Stimulated activated naive CD4-positive, alpha-beta T cell (primary cell): ENCODE measurements at places on chromosomes 12 and 14.

- no peak for DNase-seq
Observed at GRCh38 chr12:41184864-41185263, 3.3 kb upstream of the PDZRN4 start.

GRCh38 chr12:98295681-98296080 lies 219.7 kb upstream of the TMPO start:
- no peak for DNase-seq

- DNase-seq = no peak
Observed at GRCh38 chr12:132469423-132469822, 20.5 kb upstream of the FBRSL1 start.

DNA sequence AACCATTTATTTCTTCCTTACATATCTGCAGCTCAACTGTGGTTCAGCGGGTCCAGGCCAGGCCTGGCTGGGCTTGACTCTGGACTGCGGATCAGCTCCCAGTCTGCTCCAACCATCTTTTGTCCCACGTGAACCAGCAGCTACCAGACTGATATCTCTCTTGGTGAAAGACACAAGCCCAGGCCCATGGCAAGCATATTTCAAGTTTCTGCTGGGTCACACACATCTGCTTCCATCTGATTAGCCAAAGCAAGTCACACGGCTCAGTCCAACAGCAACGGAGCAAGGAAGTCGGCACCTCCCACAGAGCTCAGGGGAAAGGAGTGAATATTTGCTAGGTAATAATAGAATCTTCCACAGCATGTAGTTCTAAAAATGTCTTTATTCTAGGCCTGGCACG lies 24.7 kb upstream of the MARK3 start:
- DNase-seq = no peak

DNA sequence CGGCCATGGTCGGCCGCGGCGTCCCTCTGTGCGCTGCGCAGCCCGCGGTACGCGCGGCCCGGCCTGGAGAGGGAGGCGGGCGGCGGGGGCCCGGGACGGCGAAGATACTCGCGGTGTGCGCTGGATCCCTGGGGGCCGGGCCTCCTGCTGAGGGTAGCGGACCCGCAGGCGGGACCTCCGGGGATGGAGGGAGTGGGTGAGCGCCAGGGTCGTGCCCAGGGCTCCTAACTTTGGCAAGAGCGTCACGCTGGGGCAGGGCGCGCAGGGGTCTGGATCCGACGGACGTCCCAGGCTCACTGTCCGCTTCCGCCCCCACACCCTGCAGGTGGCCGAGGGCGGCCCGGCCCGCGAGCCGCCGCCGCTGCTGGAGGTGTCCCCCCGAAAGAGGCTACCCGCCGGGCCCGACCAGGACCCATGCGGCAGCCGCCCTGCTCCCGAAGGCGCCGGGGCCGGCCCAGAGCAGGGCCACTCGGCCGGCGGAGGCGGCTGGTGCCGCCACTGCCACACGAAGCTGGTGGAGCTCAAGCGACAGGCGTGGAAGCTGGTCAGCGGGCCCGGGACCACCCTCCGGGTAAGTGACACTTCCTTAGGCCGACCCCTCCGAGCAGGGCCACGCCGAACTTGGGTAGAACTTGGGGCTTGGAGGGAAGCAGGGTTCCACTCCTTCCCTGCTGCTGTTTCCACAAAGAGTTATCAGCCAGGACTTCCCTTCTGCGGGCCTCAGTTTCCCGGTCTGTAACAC lies 502 bp downstream of the KIF26A start:
- DNase-seq = no peak

GRCh38 chr12:28497889-28498411 lies 307.7 kb downstream of the CCDC91 start:
- DNase-seq = no peak

DNA sequence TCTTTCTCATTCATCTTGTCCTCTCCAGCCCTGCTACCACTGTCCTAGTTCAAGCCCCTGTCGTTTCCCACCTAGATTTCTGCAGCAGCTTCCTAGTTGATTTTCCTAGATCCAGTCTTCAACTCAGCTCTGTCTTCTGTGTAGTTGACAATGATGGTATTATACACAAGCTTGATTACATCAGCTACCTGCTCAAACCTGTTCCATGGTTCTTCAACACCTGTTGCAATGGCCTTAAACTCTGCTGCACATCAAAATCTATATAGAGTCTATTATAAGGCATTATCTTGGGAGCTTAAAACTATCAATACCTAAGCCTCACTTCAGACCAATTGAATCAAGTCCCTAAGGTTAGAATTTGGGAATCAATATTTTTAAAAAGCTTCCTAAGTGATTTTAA lies 71.7 kb upstream of the PELI2 start:
- no peak for DNase-seq

- peak; percentile 63 for DNase-seq
Observed at GRCh38 chr14:91311284-91311662, 66.8 kb upstream of the GPR68 start.

DNA sequence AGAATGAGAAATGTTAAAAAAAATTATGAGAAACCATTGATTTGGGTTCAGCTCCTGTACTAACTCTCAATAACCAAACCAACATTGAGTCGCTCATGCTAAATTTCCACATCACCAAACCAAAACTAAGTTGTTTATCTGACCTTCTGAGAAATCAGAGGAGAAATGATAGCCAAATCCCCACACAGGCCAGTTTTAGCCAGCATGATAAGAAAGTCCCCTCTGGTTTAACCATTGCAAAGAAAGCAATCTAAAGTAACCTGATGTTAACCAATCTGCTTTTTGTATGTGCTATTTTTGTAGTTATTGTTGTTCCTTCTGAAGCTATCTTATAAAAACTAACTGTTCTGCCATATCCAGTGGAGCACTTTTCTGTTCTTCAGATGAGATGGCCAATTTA lies 599.7 kb downstream of the SLC16A7 start:
- no peak for DNase-seq

GRCh38 chr14:30296931-30297405 lies 262.0 kb upstream of the G2E3 start:
- DNase-seq = no peak

DNA sequence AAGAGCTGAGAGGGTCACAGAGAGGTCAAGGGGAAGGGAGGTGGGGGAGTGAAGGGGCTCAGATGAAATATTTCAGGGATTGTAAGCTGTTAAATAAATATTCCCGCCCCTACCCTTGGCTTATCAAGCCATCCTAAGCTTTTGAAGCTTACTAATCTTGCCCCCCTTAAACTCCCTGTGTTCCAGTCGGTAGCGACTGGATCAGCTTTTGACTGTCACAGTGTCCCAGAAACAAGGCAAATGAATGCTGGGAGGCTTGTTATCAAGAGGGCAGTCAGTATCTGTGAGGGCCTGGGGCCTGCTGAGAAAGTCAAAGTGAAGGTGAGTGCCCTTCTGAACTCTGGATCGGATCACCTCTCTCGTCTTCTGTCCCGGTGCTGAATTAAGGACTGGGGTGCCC lies 128.1 kb downstream of the DACT1 start:
- DNase-seq = no peak

DNA sequence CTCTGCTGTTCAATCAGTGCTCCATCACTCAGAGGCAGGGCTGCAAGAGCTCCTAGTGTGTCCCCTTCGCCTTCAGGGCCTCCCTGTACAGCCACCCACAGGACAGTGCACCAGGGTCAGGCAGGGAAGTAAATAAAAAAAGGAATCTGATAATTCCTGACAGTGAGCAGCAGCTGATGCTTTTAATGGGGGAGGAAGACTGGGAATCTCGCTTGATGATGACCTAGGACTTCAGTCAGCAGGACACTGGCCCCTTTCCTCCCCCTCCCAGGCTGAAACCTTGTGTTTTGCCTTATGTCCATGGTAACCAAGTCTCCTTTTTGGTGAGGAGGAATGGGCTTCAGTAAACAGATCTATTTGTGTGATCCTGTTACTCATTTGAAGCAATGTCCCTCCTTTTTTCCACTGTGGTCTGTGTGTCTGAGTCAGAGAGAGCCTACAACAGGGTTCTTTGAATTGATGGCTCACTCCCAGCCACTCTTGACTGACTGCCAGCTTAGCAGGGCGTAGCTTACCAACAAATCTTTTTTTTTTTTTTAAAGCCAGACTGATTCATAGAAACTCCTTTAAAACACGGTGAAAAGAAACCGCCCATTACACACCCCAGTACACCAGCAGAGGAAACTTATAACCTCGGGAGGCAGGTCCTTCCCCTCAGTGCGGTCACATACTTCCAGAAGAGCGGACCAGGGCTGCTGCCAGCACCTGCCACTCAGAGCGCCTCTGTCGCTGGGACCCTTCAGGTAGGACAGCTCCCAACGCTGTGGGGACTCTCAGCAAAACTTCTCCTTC lies at the start of gene EMP1:
EMP1 (plus strand) TSS at position 597 of the 792 bp plus-strand sequence. CDS start 14,785 bp downstream, outside the sequence.
- DNase-seq = peak; percentile 33

- DNase-seq = no peak
Observed at GRCh38 chr12:60832290-60832689, 1236.5 kb downstream of the SLC16A7 start.
